A375 (cell line): ENCODE measurements at places on chromosomes 3 and 15. TPM values are rescaled to one million over a fixed set of nuclear protein-coding genes. Genes with fewer than 3 reads are reported as not detected.

Gene SCG5
- total RNA-seq, result 13.6 and 13.9 TPM in 2 replicates

Gene MYLK
- total RNA-seq, result 8.8 and 13.6 TPM in 2 replicates

Gene SCN5A
- 0.03 and 2.2 TPM in 2 replicates for total RNA-seq

Gene UACA
- total RNA-seq, result 20.6 and 28.6 TPM in 2 replicates

Gene SEMA7A
- 27.4 and 30.7 TPM in 2 replicates for total RNA-seq

Gene SRGAP3
- total RNA-seq, result 6.5 and 6.8 TPM in 2 replicates

Gene CCR5
- not detected in 2 replicates for total RNA-seq
